ENCODE measurements at places on chromosomes 12 and 14.

GRCh38 chr12:67710582-67710981 lies 62.0 kb downstream of the DYRK2 start:
- no peak for DNase-seq

DNA sequence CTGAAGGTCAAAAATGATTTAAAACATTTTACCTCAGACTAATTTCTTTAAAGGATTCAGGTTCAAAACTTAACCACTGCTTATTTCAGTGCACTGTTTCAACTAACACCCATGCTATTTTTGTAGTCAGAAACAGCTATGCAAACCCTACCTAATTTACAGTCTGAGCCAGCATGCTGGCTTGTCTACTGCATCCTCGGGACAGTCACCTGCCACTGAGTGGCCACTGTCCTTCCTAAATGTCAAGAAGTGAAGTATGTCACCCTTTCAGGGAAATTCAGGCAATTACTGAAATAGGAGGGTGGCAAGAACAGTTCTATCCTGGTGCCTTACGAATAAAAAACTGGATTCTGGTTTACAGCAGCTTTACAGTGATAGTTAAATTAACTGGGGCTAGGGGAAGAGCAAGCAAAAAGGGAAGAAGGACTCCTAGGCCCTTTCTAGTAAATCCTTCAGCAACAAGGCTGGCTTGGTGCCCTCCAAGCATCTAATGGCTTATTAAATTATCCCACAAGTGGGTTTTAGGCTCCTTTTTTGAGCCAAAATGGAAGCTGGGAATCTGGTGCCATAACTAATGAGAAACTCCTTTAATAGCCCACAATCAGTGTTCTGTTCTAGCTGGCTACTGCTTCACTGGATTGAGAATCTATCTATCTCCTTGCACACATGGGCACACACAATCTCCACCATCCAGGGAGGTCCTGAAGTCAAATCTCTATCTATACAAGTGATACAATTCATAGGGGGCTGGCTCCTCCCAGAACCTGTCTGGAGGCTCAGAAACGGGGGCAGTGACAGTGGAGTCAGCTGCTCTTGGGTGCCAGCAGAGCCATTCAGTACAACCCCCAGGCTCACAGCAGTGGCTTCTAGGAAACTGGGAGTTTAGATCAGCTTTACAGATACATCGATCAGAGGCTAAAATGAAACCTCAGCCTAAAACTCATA lies 43.4 kb downstream of the SH2B3 start:
- no peak for DNase-seq

DNA sequence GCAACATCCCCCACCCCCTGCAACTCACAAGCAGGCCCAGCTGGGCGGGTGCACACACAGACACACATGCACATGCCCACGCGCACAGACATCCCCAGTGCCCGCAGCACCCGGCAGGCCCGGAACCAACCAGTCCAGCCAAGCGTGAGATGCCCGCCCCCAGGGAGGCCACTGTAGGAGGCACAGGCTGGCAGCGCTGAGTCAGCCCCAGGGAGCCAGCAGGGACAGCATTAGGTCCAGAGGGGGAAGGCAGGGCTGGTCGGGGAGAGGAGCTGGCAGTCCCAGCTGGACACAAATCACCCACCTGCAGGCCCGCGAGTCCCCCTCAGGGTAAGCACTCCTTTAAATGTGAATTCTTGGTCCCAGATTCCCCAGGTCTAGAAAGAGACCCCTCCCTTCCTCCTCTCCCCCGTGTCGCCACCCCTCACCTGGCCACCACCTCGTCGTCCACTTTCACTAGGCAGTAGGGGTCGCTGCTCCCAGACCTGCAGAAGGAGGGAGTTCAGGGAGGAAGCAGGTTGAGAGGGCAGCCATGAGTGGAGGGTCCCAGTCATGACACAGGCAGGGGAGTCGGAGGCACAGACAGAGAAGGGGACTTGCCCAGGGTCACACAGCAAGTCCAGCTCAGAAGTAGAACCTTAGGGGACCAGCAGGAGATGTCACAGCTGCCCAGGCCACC lies 5.0 kb downstream of the RASAL1 start:
- DNase-seq, result no peak

GRCh38 chr12:26736563-26737486 lies 96.2 kb downstream of the ITPR2 start:
- no peak for DNase-seq

DNA sequence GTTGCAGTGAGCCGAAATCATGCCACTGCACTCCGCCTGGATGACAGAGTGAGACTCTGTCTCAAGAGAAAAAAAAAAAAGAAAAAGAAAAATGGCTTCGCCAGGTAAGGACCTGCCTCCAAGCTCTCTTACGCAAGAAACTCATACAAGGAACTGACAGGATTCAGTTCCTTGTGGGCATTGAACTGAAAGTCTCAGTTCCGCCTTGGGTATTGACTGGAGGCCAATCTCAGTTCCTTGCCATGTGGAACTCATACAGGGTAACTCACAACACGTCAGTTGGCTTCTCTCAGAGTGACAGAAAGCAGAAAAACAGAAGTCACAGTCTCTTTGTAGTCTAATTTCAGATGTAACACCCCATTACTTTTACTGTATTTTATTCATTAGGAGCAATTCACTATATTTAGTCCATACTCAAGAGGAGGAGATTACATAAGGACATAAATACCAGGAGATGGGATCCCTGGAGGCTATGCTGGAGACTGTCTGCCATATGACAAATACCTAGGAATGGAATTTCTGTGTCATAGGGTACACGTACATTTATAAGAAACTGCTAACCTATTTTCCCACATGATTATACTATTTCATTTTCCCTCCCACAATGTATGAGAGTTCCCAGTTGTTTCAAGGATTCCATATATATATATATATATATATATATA lies 11.4 kb upstream of the NOPCHAP1 start:
- no peak for DNase-seq

GRCh38 chr12:4118601-4119156 lies 154.9 kb upstream of the CCND2 start:
- no peak for DNase-seq
